Stimulated activated CD4-positive, alpha-beta T cell treated with anti-CD3 and anti-CD28 coated beads, Interleukin-4, amount 100 ng/mL, for 24 hours (primary cell): ENCODE measurements at places on chromosomes 1 and 21.

- no peak for DNase-seq
Measured at GRCh38 chr1:59434336-59434735, 137.4 kb downstream of the FGGY start.

- DNase-seq: no peak
Measured at GRCh38 chr1:38153778-38154470, 107.3 kb upstream of the POU3F1 start.

DNA sequence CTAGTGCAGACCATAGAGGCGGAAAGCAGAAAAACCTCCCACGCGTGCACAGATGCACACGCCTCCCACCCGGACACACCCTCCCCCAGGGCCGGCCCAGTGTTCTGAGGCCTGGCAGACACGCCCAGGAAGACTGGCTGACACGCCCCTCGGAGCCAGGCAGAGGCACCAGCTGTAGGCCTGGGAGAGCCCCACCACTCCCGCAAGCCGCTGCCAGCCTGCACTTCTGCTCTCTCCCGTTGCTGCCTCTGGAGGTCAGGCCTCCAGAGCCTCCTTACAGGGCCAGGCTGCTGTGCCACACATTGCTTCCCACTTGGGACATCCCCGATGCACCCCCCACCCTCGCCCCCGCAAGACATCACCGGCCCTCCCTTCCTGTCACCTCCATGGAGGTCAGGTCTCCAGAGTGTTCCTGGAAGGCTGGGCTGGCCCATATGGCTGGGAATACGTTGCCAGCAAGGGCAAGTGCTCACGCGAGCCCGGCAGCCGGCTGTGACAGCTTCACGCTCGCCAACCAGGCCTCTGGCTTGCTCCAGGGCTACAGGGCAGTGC is 40.4 kb downstream of the CASZ1 start:
- DNase-seq: peak; percentile 47

GRCh38 chr1:10935246-10935645 is 77.2 kb upstream of the TARDBP start:
- DNase-seq: no peak

DNA sequence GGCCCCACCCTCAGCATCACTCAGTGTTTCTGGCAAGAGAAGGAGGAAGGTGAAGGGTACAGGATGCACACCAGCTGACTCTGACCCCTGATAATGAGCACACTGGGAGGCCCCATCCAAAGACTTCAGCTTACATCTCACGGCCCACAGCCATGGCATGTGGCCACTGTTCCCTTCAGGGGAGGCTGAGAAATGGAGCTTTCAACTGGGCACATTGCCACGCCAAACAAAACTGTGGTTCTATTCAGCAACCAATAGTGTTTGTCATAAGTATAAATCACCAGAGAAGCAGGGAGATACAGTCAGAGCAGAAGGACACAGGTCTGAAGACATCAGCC is 12.7 kb upstream of the TRAF3IP3 start:
- DNase-seq: no peak

DNA sequence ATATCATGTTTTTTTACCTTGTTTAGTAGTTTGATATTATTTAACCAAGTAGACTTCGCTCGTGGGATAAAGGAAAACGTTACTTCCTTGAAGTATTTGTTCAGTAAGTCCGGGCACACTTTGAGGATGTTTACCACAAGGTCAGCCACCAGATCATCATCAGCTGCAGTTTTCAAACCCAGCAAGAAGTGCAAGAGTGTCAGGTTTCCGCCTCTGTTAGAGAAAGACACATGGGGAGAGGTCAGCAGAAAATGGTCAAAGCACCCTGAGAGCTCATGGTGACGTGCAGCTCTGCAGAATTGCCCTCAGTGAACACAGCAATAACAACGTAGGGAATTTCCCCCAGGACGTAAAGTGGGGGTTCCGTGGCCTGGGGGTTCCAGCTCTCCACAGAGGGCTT is 24.4 kb downstream of the URB1 start:
- DNase-seq: no peak

GRCh38 chr1:223545343-223545742 is 120.2 kb downstream of the CAPN8 start:
- no peak for DNase-seq

DNA sequence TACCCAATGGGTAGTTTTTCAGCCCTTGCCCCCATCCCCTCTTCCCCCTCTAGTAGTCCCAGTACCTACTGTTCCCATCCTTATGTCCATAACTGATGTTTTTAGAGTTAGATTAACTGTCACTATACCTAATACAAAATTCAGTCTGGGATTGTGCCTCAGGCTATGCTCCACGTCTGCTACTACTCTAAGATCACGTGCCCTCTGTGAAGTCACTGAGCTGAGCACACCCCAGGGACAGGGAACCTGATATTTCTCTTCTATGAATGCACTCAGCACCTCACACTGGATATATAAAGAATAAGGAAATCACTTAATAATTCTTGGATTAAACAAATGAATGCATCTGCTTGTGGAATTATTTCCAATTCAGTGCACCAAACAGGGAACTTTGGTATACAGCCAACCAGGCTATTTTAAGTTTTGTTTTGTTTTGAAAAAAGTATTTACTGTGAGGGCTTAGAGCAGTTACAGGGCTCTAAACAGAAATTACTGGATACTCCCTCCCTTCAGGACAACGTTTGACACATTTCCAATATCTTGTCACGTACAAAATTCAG is 307.9 kb downstream of the SMYD3 start:
- no peak for DNase-seq

GRCh38 chr1:50417946-50418599 is 5.2 kb downstream of the DMRTA2 start:
- DNase-seq: no peak

- no peak for DNase-seq
Measured at GRCh38 chr1:20210736-20211460, 24.6 kb upstream of the PLA2G2C start.

- DNase-seq: no peak
Measured at GRCh38 chr1:101977266-101977665, 19.5 kb downstream of the OLFM3 start.

- no peak for DNase-seq
Measured at GRCh38 chr1:23581219-23581618, 21.9 kb upstream of the ID3 start.

DNA sequence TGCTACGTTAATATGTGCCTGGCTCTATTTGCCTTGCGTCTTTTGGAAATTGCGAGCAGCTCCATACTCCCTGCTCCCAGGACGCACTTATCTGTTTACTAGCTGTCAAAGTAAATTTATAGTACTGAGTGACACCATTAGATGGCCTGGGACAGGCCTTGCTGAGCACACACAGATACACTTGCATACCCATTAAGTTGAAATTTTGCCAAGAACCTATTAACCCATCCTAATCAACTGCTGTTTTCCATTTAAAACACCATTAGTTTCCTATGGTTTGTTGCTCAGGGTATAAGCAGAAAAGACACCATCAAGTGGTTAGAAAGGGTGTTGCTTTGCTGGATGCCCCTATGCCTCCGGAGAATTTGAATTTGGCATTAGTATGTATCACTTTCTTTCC is 187.3 kb downstream of the SLC44A5 start:
- no peak for DNase-seq

DNA sequence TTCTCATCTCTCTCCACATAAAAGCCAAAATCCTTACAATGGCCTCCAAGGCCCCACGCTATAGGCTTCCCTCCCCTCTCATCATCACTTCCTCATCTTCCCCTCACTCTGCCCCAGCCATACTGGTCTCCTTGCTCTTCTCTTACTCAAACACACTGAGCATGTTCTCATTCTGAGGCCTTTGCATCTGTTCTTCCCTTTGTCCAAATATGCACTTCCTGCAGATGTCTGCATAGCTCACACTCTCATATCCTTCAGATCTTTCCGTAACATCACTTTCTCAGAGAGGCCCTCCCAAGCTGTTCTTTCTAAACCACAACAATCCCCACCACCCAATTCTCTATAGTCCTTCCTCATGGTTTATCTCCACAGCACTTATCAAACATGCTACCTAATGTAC is 284.1 kb downstream of the HHIPL2 start:
- no peak for DNase-seq

DNA sequence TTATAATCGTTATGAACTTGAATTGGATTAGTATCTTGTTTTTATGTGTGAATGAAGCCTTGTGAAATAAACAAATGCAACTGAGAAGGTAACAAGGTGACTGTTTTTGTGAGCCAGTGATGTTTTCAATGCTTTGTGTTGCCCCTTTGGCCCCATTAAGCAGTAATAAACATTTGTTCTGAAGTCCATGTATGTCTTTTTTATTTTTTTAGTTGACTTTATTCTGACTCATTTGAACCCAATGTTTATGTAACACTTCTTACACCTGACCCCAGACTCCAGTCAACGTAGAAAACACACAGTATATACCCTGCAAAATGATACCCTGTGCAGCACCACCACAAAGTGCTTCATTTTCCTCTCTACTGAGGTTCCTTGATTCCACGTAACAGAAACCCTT is 4.6 kb upstream of the CACYBP start:
- no peak for DNase-seq

- no peak for DNase-seq
Measured at GRCh38 chr1:24254783-24255182, 64.4 kb upstream of the GRHL3 start.

- no peak for DNase-seq
Measured at GRCh38 chr1:36784147-36784859, 250.0 kb downstream of the GRIK3 start.

- DNase-seq: no peak
Measured at GRCh38 chr1:152901631-152902030, 6.7 kb upstream of the IVL start.

- DNase-seq: no peak
Measured at GRCh38 chr1:214573386-214574318, 22.2 kb upstream of the PTPN14 start.

DNA sequence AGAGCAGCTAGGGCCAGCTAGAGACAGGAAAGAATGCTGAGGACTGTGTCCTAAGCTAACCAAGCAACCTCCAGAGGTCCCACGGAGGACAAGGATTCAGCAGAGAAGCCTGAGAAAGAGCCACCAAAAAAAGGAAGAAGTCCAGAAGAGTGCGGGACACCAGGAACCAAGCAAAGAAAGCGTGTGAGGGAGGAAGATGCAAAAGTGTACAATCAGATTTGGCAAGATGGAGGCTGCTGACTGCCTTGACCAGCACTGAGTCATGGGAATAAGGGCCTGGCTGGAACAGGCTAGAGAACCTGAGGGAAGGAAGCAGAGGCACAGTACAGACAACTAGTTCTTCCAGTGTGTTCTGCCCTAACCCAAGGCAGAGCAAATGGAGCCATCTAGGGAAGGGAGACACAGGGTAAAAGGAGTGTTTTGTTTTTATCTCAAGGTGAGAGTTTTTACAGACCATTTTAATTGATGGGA is 18.5 kb downstream of the TP53BP2 start:
- DNase-seq: no peak

DNA sequence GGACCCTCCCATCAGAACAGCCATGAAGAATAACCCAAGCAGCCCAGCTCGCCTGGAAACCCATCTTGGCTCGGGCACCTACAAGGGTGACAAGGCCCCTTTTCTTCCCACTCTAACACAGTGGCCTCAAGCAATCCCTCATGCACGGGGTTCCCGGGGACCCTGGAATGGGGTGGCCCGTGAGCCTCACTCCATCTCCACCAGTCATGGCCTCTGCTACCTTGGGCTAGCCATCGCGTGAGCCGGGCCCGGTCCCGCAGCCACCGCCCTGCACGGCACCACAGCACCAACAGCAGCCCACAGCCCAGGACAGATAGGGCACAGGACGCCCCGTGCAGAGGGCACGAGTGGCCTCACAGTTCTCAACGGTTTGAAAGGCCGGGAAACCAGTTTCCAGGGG is 19.0 kb downstream of the WDR4 start:
- no peak for DNase-seq

DNA sequence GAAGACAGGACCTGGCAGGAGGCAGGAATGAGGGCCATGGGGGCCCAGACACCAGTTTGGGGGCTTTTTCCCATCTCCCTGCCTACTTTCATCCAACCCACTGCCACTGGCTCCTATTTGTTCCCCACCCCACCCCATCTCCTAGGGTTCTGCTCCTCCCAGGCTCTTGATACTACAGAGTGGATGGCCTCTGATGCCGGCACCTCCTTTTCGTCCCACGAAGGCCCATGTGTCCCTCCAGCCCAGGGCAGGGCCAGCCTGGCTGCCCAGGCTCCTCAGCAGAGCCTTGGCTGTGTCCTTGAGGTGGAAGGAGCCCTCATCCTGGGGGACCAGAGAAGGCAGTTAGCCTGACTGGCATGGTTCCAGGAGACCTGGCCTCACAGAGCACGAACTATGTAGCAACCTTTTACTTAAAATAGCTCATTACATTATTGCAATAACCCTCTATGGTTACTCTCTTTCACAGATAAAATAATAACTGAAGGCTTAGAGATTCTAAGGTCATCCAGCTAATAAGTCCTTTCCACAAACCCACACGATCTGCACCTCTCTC is 3.5 kb downstream of the POMGNT1 start:
- DNase-seq: no peak

GRCh38 chr1:17948594-17948993 is 159.0 kb upstream of the IGSF21 start:
- no peak for DNase-seq

- DNase-seq: no peak
Measured at GRCh38 chr1:168330285-168330684, 49.6 kb downstream of the TBX19 start.

DNA sequence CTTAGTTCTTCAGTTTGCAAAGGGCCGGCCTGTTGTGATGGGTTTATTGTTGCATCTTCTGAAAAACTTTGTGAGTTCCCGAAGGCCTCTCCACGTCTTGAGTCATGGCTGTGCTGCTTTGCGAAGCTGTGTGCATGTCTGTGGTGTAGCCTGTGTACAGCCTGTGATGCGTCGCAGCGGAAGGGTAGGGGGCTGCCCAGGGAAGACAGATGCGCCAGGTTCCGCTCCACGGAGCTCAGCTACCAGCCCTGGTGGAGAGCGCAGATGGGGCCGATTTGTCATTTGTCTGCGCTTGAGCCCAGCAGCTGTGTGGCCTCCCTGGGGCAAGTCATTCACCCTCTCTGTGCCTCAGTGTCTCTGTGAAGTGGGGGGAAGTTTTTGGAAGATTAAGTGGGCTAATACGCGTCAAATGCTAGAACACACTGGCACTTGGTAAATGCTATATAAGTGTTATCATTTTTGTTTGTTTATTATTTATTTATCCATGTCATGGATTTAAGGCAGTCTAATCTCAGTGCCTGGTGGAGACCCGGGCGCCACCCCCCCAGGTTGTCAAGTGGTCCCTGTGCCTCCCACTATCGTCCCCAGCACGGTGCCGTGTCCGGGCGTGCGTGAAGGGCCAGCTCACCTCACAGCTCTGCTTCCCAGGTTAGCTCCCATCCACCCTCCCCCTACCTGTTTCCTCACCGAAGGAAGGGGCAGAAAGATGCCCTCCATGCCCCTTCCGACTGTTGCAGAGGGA is 8.4 kb downstream of the PDE9A start:
- DNase-seq: no peak

DNA sequence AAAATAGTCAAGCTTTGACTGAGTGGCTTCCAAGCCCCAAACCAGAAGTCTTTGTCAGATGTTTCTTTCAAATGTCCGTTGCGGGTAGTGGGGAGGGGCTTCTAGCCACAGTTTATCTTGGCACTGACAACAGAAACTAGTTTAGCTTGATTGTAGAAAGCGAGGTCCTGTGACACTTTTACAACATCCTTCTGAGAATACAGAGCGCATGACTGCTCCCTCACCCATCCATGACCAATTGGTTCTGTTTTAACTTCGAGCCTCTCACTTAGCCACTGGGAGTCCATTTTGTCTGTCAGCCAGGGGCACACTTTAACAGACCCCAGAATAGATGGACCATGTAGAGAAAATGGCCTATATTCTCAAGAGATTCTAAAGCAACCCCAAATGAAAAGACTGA is 199.2 kb upstream of the ST6GALNAC5 start:
- no peak for DNase-seq

- DNase-seq: no peak
Measured at GRCh38 chr21:18722193-18722592, 318.6 kb upstream of the TMPRSS15 start.
